IMR-90 (cell line): ENCODE measurements at places on chromosomes 7 and 10. TPM values are rescaled to one million over a fixed set of nuclear protein-coding genes. Genes with fewer than 3 reads are reported as not detected.

GRCh38 chr10:69101451-69102095 lies 13.7 kb downstream of the SRGN start:
- H3K4me3 ChIP-seq: no peak overlapping the region
- H3K36me3 ChIP-seq: no peaks in the 10 kb centered on the region
- DNase-seq: peak; percentile 38
- H3K27ac ChIP-seq: no peak overlapping the region

DNA sequence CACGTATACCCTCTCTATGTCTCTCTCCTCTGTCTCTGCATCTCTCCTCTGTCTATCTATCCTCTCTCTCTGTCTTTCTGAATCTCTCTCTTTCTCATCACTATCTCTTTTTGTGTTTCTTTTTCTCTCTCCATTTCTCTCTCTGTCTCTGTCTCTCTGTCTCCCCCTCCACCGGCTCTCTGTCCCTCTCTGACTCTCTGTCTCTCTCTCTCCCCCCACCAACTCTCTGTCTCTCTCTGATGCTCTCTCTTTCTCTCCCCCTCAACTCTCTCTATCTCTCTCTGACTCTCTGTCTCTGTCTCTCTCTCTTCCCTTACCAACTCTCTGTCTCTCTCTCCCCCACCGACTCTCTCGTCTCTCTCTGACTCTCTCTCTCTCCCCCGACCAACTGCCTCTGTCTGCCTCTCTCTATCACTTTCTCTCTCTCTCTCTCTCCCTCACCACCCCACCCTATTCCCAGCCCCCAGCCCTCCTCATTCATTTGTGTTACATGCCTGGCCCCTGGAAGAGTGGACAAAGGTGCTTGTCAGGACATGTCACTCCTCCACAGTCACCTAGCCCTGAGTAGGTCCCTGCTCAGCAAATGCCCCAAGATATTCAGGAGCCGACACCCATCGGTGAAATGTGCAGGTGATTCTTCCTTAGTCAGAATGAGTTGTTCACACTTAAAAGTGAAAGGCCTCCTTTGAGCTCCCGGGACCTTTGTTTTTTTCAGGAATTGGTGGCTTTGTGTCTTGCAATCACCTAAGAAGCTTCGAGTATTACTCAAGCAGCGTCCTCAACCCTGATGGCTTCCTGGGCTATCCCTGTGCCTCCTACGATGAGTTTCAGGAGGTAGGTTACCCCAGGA lies 13.6 kb downstream of the PNLIPRP2 start:
- no peak overlapping the region for H3K27ac ChIP-seq
- no peaks in the 10 kb centered on the region for H3K4me1 ChIP-seq
- H3K4me3 ChIP-seq: no peak overlapping the region
- no peaks in the 10 kb centered on the region for H3K36me3 ChIP-seq

Gene CYCS
- 22.9 and 65.3 TPM in 2 replicates for total RNA-seq

GRCh38 chr7:155003092-155003375 lies at the start of gene PAXIP1:
PAXIP1 (minus strand) TSS chr7:155003124; CDS start chr7:155002929, 195 bp downstream.
- H3K4me1 ChIP-seq: 0 out of 2 replicates have a peak, but pooled peaks cover 1% of the 10 kb centered on the region
- H3K27me3 ChIP-seq: no peaks in the 10 kb centered on the region
- peaks cover 1% of the 10 kb centered on the region for H3K36me3 ChIP-seq
- DNase-seq: peak; percentile 20

Gene AGAP6
- total RNA-seq: 1.9 and 2.3 TPM in 2 replicates

DNA sequence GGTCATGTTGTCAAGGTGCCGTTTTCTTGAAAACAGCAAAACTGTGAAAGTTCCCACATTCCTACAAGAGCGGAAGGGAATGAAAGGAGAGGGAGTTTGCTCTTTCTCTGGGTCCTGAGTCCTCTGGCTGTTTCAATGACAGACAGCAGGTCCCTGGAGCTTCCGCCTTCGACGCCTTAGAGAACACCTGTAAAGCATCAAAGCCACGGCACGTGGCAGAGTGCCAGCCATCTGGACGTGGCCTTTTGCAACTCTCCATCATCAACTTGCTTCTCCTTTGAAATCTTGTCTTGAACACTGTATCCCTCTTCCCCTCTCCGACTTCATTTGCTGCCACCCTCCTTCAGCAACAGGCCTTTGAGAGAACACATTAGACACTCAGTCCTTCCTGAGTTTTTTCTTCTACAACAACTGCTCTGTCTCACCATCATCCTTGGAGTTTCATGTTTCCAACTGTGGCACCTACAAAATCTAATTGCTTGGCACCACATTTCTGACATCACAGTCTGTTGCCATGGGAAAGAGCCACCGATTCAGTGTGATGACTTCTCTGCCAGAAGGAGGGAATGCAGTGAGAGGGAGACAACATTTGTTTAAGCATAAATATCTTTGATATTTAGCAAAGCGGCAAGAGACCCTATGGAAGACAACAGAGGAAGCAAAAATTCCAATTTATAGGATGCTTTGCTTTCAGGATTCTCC lies 204.9 kb upstream of the PTER start:
- no peak overlapping the region for H3K27ac ChIP-seq
- H3K27me3 ChIP-seq: no peaks in the 10 kb centered on the region
- no peak for DNase-seq
- no peak overlapping the region for H3K4me3 ChIP-seq

DNA sequence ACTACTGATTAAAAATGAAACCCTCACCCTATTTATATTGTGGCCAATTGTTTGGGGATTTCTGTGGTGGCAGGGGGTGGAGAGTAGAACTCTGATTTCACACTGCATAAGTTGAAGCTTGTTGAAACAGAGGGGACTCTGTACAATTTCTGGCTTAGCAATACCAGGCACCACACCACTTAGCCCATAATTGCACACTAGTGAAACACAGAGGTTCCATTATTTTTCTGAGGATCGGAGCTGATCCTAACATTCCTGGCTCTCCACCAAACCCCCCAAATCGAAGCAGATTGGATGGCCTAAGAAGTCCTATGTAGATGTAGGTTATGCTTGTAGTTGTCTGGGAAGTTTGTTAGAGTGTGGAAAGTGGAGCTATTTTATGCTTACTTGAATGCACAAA lies 47.0 kb downstream of the PTN start:
- no peak overlapping the region for H3K4me3 ChIP-seq
- no peak for DNase-seq
- no peaks in the 10 kb centered on the region for H3K27me3 ChIP-seq
- no peaks in the 10 kb centered on the region for H3K36me3 ChIP-seq

Gene PSAP
- 216 and 221 TPM in 2 replicates for total RNA-seq

Gene TRPV5
- not detected in 2 replicates for total RNA-seq

Gene UTF1
- not detected in 2 replicates for total RNA-seq

- H3K4me3 ChIP-seq: no peak overlapping the region
- H3K27ac ChIP-seq: no peak overlapping the region
- H3K27me3 ChIP-seq: no peaks in the 10 kb centered on the region
- no peaks in the 10 kb centered on the region for H3K36me3 ChIP-seq
- DNase-seq: no peak
Observed at GRCh38 chr7:13411151-13411550, 578.3 kb downstream of the ETV1 start.

GRCh38 chr10:31426401-31426800 lies 107.4 kb downstream of the ZEB1 start:
- H3K27me3 ChIP-seq: no peaks in the 10 kb centered on the region
- DNase-seq: peak; percentile 94

GRCh38 chr10:127612-128432 lies 7.4 kb upstream of the ZMYND11 start:
- no peaks in the 10 kb centered on the region for H3K27me3 ChIP-seq
- no peak overlapping the region for H3K4me3 ChIP-seq
- H3K4me1 ChIP-seq: peaks cover 5% of the 10 kb centered on the region
- DNase-seq: no peak
- H3K27ac ChIP-seq: no peak overlapping the region
- no peaks in the 10 kb centered on the region for H3K36me3 ChIP-seq

Gene PHKG1
- total RNA-seq: under 0.01 and 0.72 TPM in 2 replicates

- no peaks in the 10 kb centered on the region for H3K36me3 ChIP-seq
- DNase-seq: no peak
- H3K4me3 ChIP-seq: no peak overlapping the region
- no peak overlapping the region for H3K27ac ChIP-seq
- no peaks in the 10 kb centered on the region for H3K4me1 ChIP-seq
- no peaks in the 10 kb centered on the region for H3K27me3 ChIP-seq
Observed at GRCh38 chr7:138712652-138713051, 11.5 kb upstream of the SVOPL start.

GRCh38 chr10:69362471-69362954 lies 54.2 kb downstream of the TACR2 start:
- no peaks in the 10 kb centered on the region for H3K27me3 ChIP-seq
- peak; percentile 90 for DNase-seq
- peaks cover 30% of the 10 kb centered on the region for H3K4me1 ChIP-seq
- peak overlapping the region; percentile 5; the same call in 1 of the 2 replicates for H3K27ac ChIP-seq

DNA sequence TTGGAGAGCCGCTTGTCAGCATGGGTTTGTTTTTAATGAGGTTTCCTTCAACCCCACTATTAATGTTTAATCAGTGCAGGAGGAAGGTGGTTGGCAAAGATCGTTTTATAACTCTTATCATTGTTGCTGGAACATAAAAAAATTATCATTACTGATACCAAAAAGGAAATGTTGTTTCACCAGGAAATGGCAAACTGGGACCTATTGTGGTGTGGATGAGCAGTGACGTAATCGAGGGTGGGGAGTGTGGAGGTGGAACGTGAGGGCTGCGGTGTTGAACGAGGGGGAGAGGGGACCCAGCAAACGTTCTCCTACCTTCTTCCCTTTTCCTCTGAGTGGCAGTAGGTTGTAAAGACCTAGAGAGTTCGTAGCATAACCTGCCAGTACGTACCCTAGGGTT lies 71.9 kb upstream of the TOMM7 start:
- no peaks in the 10 kb centered on the region for H3K27me3 ChIP-seq
- no peak overlapping the region for H3K4me3 ChIP-seq
- H3K4me1 ChIP-seq: peaks cover 5% of the 10 kb centered on the region

DNA sequence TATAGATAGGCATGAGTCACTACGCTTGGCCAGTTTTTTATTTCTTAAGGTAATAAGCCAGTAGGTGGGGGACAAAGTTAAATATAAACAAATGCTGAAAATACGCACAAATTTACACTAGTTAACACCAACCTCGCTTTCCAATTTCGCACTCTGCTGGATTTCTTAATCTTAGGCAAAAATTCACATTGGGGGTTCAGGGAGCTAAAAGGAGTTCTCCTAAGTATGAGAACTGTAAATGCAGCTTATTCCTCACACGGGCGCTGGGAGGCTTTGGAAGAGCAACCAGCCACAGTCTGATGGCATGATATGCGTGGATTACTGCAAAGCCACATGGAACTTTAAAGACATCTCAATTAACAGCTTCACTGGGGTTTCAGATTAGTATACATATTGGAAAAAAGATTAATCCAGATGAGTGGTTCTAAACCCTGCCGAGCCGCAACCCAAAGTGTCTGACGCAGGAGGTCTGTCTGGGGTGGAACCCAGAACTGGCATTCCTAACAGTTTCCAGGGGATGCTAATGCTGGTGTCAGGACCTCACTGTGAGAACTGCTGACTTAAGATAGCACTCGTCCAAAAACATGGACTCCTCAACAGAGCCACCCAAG lies 16.2 kb downstream of the TNS3 start:
- no peak overlapping the region for H3K4me3 ChIP-seq
- peaks cover 9% of the 10 kb centered on the region for H3K36me3 ChIP-seq
- peaks cover 5% of the 10 kb centered on the region for H3K4me1 ChIP-seq
- H3K27ac ChIP-seq: no peak overlapping the region
- H3K27me3 ChIP-seq: no peaks in the 10 kb centered on the region

GRCh38 chr7:147700702-147701101 lies 889.9 kb upstream of the C7orf33 start:
- H3K4me1 ChIP-seq: no peaks in the 10 kb centered on the region
- no peak overlapping the region for H3K4me3 ChIP-seq
- H3K27ac ChIP-seq: no peak overlapping the region
- no peak for DNase-seq
- no peaks in the 10 kb centered on the region for H3K27me3 ChIP-seq

GRCh38 chr10:115572740-115573455 lies 479.7 kb downstream of the ATRNL1 start:
- H3K27me3 ChIP-seq: no peaks in the 10 kb centered on the region
- H3K4me3 ChIP-seq: no peak overlapping the region
- no peaks in the 10 kb centered on the region for H3K36me3 ChIP-seq

- peaks cover 21% of the 10 kb centered on the region for H3K27me3 ChIP-seq
- H3K36me3 ChIP-seq: no peaks in the 10 kb centered on the region
- DNase-seq: no peak
- H3K4me1 ChIP-seq: no peaks in the 10 kb centered on the region
- no peak overlapping the region for H3K4me3 ChIP-seq
- H3K27ac ChIP-seq: no peak overlapping the region
Observed at GRCh38 chr7:100779359-100779758, 46.0 kb downstream of the ZAN start.

- no peak overlapping the region for H3K27ac ChIP-seq
- no peaks in the 10 kb centered on the region for H3K27me3 ChIP-seq
- DNase-seq: no peak
- no peaks in the 10 kb centered on the region for H3K36me3 ChIP-seq
- no peak overlapping the region for H3K4me3 ChIP-seq
Observed at GRCh38 chr7:122200888-122201287, 56.8 kb upstream of the AASS start.

DNA sequence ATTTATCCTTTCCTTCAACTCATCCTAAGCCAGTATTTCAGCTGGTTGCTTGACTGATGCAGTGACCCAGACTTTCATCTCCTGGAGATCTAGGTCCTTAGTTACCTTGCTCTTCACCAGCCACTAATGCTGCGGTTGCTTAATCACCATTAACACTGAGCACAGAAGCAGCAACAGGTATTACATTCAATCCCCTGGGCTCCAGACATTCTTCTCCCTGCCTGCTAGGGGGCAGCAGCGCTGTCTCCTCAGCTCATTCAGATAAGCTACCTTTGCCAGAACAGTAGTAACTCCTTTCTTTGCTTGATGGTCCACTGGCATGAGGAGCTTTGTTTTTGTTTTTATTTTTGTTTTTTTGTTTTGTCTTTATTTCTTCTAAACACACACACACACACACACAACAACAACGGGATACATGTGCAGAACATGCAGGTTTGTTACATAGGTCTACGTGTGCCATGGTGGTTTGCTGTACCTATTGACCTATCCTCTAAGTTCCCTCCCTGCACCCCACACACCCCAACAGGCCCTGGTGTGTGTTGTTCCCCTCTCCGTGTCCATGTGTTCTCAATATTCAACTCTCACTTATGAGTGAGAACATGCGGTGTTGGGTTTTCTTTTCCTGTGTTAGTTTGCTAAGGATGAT lies 1043.2 kb upstream of the C7orf33 start:
- no peaks in the 10 kb centered on the region for H3K36me3 ChIP-seq
- no peaks in the 10 kb centered on the region for H3K4me1 ChIP-seq
- H3K4me3 ChIP-seq: no peak overlapping the region
